SHP77 treated with DMSO at 0.1 percent for 48 hours (cell line): ENCODE measurements at places on chromosomes 5 and 9.

GRCh38 chr9:33175649-33176325, 8.7 kb upstream of the B4GALT1 start:
- no peak for DNase-seq

- peak; percentile 1 for DNase-seq
Measured at GRCh38 chr5:154520861-154521453, 42.9 kb upstream of the HAND1 start.

DNA sequence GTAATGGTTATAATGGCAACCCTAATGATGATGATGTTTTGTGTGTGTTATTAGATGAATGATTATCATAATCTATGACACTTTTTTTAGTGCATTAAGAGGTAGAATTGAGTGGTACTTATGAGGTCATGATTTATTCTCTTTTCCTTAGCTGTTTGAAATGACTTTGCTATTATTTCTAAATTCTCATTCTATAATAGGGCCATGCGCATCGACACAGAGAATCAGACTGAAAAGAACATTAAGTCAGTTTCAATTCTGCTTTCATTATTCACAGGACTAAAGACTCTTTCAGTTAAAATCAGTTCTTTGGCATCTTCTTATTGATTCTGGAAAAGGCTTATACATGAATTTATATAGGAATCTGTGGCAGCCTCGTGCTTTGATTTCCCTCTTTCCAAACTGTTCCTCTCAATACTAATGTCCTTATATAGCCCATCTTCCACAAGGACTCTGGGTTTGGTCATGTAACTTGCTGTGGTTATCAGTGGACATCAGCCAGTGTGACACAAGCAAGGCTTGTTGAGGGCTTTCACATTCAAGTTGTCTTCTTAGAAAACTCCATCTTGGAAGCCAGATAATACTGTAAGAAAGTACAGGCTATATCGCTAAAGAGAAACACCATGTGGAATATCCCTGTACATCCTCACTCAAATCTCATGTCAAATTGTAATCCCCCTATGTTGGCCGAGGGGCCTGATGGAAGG, 140.3 kb upstream of the CHD1 start:
- DNase-seq = no peak

DNA sequence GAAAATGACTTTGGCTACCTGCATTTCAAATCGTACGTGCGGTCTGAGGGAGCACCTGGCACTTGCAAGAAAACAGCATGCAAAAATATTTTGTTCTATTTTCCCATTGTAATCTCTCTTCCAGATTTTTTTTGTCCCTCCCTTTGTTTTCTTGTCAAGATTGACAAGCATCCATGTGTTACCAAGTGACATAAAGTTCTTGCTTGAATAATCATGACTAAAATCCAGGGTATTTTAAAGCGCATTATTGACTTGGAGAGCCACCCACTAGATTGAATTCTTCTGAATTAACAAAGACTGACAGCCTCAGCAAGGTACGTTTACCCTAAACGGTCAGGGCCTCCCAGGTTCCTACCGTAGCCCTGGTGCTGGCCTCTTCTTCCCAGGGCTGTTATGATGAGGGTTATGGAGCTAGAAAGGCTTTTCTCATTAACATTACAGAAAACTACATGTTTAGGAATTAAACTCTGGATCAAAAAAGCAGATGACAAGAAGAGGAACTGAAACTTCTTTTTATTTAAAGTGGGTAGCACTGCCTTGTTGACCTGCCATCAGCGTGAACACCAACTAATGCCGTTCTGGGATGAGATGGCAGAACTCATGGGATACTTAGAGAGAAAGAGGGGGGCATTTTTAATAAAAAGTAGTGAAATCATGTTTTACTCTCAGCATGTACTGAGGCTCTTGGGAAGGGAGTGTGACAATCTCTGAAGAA, 297.0 kb downstream of the EFNA5 start:
- no peak for DNase-seq

- DNase-seq = no peak
Measured at GRCh38 chr5:78929833-78930232, 55.3 kb downstream of the ARSB start.

- DNase-seq = no peak
Measured at GRCh38 chr5:33612386-33612785, 171.6 kb downstream of the TARS1 start.

DNA sequence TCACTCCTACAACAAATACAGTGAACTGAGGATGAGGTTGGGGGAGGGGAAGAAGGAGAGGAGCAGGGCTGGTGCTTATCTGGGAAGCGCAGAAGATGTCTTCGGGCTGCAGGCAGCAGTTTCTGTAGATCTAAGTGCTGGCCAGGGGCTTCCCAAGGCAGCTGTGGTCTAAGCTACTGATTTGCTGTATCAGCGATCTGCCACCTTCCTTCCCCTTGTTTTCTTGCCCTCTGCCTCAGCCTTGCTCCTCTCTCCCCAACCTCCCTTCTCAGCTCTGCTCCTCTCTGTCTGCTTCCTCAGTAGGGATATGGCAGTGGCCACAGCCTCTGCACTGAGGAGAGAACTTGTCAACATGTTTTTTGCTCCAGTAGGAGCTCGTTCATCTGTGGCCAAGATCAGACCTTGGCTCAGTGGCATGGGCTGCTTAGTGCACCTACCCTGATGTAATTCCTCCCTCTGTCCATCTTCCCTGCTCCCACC, 42.8 kb upstream of the IL6ST start:
- DNase-seq = no peak

DNA sequence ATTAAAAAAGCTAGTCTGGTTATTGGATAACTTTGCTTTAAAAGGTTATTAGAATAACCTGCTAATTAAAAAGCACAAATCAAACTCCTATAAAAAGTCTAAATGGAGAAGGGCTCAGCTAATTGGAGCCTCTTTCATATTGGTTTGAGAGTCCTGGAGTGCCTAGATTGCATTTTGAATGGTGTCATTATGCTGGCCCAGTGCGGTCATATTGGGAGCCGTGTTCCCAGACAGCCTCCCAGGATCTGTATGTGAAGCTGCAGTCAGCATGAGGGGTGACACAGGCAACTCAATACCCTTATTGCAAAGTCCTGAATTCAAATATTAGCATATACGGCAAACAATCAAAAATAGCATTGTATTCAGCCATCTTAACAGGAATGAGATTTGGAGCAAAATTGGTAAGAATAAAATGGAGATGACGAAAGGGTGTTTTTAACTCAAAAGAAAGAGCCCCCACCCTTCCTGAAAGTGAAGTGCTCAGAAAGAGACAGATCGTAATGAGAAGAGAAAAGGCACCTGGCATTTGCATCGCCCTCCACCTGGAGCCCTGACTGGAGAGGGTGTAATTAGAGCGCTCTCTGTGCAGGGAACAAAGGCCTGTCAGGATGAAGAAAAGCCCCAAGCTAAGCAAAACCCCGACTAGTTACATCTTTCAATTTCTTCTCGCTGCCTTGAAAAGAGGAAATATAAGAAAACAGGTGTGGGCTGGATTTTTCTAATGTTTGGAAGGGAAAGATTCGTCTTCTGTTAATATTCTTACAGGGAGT, 621.0 kb upstream of the ADAMTS16 start:
- DNase-seq = no peak

GRCh38 chr5:75335952-75336614, 937 bp upstream of the HMGCR start:
- DNase-seq = peak; percentile 66

DNA sequence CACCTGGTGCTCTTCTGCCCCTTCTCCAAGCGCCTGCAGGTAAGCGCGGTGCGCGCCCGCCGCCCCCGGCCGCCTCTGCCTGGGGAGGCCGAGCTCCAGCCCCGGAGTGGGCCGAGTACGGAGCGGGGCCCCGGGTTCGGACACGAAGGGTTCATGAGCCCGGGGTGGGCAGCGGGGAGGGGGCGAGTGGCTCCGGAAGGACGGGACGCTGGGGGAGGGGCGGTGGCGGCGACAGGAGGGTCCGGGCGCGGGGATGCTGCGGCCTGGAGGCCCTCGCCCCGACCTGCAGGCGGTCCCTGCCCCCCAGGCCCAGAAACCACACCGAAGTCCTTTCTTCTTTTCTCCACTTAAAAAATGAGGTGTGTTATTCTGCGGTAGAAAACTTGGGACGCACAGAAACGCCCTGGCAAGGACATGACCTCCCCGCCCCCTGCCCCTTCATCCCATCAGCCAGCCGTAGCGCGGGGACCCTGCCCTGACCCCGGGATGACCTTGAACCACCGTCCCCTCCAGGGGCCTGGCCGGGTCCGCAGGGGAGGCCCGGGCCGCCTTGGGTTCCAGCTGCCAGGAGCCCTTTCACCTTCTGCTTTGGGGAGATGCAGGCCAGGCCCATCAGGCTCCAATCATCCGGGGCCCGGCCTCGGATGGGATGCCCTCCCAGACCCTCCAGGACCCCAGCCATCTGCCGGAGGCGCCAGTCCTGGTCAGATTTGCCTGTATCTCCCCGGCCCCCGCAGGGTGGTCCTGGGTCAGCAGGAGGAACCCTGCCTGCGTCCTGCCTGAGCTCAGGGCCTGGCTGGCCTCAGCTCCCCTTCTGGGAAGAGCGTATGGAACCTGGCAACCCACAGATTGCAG, 545 bp downstream of the DIPK1B start:
- DNase-seq = no peak

GRCh38 chr9:20663133-20663532, 20.9 kb upstream of the FOCAD start:
- DNase-seq = no peak

DNA sequence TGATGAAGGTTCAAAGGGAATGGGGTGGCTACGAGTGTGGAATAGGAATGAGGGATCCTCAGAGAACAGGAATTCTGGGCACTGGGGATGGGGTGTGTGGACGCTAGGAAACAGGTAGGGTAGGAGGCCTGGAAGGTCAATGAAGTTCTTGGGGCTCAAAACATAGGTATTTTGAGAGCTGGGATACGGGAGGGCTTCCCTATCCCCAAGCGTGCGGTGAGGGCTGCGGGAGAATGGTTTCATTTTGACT, 718 bp downstream of the QSOX2 start:
- no peak for DNase-seq

DNA sequence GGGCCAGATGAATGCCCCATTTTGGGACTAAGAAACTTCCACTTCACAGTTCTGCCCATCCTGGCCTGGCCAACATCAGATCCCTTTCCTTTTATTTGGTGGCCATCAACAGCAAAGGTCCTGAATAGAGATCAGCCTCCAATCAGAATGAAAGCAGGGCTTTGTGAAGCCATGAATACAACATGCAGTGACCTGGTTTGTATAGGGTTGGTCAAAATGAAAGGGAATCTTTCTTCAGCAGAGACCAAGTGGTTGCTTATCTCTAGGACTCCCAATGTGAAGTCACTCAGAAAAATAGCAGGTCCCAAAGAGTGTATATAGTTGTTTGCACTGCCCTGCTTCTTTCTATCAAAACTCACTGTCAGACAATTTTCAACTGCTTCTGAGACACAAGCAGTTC, 113.9 kb upstream of the SLC12A2 start:
- no peak for DNase-seq

DNA sequence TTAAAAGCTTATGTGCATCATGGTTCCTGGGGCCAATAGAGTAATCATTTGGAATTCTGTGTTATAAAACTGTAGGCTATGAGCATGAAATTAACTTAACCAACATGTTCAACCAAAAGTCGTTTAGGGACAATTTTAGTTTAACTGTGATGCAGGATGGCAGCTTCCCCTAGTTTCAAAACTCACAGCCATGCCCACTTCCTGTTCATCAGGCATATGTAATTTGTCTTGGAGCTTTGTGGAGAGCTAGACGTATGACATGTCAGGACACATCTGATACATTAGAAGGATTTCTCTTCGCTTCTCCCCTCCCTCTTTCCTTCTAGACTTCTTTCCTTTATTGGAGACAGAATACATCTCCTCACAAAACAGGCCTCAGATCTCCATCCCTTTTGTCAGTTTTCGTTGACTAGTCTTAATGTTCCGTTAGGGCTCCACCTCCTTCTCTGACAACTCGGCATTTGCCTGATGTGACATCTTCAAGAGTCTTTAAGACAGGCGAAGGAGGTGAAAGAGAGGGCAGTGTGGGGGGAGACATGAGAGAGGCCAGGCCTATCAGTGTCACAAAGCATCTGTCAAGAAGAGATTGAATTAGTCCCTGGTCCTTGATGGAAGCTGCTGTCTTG, 176.0 kb downstream of the MSX2 start:
- no peak for DNase-seq

DNA sequence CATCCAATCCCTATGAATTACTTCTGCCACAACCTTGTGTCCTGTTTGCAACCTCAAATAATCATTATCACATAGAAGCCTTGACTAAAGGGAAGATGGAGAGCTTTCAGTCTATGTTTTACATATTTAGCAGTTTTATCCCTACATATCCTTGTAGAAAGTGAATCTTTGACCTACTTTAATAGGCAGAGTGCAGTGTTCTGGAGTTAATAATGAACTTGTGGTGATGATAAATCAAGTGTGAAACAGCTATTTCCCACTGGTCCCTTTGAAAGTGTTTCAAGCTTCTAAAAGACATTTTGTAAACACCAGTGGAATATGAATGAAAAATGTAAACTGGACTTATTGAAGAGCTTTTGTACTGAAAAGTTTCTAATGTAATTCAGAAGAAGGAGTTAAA, 406.7 kb downstream of the GABRG2 start:
- no peak for DNase-seq

GRCh38 chr5:147093138-147093537, 141.7 kb upstream of the STK32A start:
- DNase-seq = no peak

DNA sequence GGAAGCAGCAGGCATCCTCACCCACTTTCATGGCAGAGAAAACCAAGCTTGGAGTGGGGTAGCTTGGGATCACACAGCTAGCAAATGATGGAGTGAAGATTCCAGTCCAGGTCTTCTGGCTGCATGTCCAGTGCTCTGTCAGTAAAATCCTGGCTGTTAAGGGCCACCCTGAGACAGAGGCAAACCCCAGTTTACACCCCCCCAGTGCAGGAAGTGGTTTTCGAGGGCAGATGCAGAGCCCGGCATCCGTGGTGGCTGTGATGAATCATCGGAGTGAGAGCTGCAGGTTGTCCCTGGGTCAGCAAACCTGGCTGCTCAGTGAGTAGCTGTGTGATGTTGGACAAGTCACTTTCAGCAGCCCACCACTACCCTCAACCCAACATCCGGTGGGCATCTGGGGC, 115.4 kb downstream of the RGS3 start:
- peak; percentile 27 for DNase-seq

GRCh38 chr9:137117269-137117731, 2.8 kb upstream of the DPP7 start:
- no peak for DNase-seq

- DNase-seq = no peak
Measured at GRCh38 chr9:82949203-82949602, 113.7 kb downstream of the RASEF start.

DNA sequence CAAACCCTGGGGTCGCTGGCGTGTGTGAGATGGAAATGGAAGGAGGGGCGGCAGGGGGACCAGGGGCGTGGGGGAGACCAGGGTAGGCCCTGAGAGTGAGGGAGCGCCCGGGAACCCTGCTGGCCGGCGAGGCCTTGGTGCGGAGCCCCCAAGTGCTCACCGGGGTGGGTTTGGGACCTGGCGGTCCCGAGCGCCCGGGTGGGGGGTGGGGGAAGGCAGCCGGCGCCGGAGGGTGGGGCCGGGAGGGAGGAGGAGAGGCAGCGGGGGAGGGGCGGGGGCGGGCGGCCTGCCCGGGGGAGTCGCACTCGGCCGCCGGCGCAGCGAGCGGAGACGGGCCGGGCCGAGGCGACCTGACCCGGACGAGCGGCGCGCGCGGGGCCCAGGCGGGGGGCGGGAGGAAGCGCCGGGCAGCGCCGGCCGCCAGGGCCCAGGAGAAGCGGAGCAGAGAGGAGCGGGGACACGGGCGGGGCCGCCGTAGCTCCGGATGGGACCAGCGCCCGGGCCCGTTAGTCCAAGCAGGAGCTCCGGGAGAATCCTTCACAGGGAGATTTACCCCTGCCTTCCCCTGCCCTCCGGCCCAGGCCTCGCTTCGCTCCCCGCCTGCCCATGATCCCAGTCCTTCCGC, at the start of gene NPR2:
TSS of gene NPR2 (plus strand) at position 295 of the 625 bp plus-strand sequence. CDS start 818 bp downstream, outside the sequence.
- DNase-seq = no peak

- no peak for DNase-seq
Measured at GRCh38 chr5:171826132-171826531, 40.5 kb downstream of the SMIM23 start.
